ENCODE measurements at places on chromosomes 3 and 15. TPM values are rescaled to one million over a fixed set of nuclear protein-coding genes. Genes with fewer than 3 reads are reported as not detected.

DNA sequence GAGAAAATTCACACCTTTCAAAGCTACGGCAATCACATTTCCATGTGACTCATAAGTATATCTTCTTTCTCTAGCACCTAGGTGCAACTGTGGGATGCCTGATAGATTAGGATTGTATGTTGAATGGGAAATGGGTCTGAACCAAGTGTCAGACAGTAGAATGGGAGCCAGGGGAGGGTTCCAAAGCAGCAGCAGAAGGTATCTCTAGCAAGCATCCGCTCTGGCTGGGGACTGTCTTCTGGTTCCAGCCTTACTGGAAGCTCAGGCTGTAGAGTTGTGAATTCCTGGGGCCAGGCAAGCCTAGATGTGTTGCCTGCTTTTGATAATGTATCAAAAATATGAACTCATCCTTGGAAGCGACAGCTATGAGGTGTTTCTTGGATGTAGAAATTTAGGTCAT, 2.1 kb upstream of the CHL1 start:
- no peak for DNase-seq

DNA sequence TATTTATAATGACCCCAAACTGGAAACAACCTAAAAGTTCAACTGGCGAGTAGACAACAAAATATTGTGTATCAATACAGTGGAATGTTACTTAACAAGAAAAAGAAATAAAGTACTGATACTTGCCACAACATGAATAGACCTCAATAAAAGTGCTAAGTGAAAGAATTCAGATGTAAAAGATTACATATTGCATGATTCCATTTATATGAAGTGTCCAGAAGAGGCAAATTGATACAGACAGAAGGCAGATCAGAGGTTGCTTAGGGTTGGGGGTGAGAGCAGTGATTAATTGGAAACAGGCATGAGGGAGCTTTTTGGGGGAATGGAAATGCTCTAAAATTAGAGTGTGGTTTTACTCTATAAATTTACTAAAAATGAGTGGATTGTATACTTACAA, 183.3 kb downstream of the SATB1 start:
- no peak for DNase-seq

The SLC7A14 gene
- total RNA-seq = 0.12 TPM

The NAA80 gene
- 19.4 TPM for total RNA-seq

DNA sequence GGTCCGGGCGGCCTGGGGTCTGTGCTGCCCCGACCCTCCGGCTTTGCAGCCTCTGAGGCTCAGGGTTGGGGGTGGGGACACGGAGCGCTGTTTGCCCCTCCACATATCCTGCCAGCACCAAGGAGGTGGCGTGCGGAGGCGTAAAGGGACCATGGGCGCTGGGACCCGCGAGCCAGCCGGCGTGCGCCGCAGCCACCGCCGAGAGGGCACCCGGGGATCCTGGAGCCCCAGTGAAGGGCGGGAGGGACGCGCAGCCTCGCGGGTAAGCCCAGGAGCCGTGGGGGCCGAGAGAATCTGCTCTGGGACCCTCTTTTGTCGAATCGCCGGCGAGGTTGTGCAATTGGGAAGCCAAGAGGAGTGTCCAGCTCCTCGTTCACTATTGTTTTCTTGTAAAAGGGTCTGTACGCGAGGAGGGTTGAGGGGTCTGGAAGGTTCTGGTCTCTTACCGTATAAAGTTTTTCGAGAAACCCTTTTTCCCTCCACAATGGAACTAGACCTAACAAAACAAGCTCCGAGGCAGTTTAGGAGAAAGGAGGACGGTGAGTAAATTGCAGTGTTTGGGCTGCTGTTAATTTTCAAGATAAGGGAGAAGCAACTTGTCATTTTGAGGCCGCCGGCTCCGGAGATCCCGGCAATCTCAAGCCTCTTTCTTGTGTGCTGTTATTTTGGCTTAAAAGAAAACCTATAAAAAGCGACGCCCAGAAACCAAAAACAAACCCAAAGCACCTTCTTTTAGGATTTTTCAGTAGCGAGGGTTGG, 29.9 kb upstream of the ST3GAL6 start:
- no peak for DNase-seq
